ENCODE measurements at places on chromosomes 6 and 20.
A peak's percentile ranks its signal among the peaks of the same experiment; 100 is the strongest.

GRCh38 chr6:149750136-149750609, 632 bp downstream of the PCMT1 start:
- DNase-seq: peak; percentile 33

- DNase-seq: no peak
Observed at GRCh38 chr6:75196081-75196687, 9.7 kb downstream of the COL12A1 start.

- no peak for DNase-seq
Observed at GRCh38 chr20:9744551-9744950, 94.3 kb downstream of the PAK5 start.

GRCh38 chr20:32333988-32334885, 23.9 kb upstream of the ASXL1 start:
- DNase-seq: no peak

- no peak for DNase-seq
Observed at GRCh38 chr6:158996856-158997255, 3.1 kb downstream of the RSPH3 start.

- DNase-seq: no peak
Observed at GRCh38 chr6:133502441-133503335, 261.5 kb downstream of the EYA4 start.

- no peak for DNase-seq
Observed at GRCh38 chr20:22472447-22473100, 111.8 kb downstream of the FOXA2 start.

DNA sequence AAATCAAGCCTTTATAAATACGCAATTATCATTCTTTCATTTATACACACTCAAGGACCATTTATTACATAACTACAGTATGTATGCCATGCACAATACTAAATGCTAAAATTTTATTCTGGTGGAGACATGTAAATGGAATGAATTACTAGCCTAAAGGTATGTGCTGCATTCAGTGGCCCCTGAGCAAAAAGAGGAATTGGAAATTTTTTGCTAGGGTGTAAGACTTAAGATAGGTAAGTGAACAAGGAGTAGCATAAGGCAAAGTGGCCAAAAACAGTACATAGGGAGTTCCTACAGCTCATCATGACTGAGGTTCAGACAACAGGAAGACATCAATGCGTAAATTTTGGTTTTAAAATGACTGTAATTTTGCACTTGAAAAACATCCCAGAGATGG, 2.3 kb upstream of the MTFR2 start:
- DNase-seq: no peak

DNA sequence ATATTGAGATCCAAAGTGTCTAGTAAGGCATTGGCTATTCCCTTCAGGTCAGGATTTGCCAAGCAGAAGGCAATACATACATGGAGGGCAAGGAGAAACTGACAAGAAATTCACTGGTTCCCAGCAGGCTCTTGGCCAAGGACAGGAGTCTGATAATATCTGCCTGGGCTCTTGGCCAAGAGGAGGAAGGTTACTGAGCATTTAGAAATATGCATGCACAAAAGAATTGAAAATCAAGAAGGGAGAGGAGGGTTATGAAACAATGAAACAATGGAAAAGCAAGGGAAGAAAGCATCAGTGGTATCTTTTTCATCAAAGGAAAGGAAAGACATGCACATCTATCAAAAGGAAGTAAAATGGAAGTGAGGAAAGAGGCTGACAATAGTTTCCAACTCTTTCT, 42.4 kb downstream of the ARHGAP18 start:
- DNase-seq: no peak

DNA sequence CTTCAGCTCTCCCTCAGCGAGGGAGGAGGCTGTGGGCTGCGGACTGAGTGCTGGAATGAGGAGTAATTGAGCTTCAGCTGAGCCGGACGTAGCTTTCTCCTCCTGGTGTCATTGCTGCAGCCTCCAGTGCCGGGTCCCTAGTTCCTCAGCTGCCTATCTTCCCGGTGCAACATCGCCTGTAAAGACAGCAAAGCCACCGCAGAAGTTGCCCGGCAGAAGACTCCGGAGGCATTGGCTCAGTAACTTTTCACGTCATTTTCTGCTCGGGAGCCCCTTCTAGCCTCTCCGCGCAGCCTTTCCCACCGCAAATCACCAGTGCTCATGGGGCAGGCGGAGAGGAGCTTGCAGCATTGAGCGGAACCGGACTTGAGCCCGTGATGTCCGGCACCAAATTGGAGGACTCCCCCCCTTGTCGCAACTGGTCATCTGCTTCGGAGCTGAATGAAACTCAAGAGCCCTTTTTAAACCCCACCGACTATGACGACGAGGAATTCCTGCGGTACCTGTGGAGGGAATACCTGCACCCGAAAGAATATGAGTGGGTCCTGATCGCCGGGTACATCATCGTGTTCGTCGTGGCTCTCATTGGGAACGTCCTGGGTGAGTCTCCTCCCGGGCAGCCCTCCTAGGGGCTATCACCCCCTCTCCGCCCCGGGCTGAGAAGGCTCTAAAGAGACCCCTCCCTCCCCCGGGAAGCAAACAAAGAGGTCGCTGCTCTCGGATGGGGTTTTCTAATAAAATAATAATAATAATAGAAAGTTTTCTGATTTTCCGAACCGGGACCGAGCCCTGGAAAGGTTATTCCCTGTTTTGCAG, at the start of gene HCRTR2:
Gene HCRTR2 (plus strand): TSS at position 305 of the 816 bp plus-strand sequence. CDS start 73 bp downstream, at position 378.
- no peak for DNase-seq

DNA sequence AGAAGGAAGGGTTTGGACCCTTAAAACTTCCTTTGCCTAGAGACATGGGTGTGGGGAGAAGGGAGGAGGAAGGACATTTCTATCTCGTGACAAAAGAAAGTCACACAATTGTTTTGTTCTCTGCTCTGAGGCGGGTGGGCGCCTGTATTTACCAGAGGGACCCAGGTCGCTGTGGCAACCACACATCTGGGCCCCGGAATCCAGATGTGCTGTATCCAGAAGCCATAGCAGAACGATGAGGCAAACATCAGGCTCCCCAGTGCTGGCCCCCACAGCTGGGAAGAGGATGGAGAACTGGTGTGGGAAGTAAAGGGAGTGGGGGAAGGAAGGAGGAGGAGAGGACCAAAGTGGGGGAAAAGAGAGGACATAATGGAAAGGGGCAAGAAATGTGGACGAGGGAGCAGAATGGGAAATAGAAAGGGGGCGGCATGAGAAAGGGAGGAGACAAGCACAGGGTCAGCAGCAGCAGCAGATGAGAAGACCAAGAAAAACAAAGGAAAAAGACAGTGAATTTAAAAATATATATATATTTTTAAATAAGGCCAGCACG, 3.4 kb upstream of the TNXB start:
- DNase-seq: no peak

DNA sequence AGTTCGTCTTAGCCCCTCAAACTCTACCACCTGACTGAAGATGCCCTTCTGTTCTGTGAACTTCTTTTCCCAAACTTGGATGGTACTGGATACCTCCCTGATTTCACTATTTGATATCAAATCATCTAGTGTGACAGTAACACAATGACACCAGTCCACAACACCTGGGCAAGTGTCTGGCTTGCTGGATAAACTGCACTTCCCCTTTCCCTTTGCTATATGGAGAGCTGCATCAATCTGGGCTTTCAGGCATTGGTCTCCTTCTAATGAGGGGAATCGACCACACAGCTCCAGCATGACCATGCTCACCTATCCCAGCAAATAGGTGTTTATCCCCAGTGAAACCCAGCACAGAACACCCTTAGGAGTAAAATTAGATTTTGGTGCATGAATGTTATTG, 3.1 kb downstream of the F13A1 start:
- no peak for DNase-seq

DNA sequence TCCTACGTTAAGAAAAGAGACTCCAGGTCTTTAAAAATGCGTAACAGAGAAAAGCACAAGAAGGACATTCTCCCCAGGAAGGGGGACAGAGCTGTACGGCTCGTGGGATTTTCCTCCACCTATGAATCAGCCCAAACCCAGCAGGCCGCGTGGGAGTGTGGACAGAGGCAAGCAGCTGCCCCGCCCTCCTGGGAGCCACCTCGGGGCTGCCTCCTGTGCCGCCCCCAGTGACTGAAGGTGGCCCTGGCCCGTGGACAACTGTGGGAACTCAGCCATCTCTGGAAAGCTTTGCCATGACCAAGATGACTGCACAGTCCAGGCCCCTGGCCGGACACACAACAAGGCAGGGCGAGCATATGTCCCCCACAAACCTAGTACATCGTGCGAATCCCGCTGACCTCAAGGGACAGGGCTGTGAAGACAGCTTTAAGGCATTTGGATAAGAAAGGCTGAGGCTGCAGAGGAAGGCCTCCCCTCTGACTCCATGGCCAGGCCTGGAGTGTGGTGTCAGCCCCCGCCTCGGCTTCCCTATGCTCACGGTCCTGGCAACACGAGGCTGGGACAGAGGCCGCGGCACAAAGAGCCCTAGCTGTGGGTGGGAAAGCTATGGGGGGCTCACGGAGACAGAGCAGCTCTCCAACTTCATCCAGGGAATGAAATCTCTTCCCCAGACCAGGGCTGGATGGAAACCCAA, 26.9 kb downstream of the PXDC1 start:
- no peak for DNase-seq

DNA sequence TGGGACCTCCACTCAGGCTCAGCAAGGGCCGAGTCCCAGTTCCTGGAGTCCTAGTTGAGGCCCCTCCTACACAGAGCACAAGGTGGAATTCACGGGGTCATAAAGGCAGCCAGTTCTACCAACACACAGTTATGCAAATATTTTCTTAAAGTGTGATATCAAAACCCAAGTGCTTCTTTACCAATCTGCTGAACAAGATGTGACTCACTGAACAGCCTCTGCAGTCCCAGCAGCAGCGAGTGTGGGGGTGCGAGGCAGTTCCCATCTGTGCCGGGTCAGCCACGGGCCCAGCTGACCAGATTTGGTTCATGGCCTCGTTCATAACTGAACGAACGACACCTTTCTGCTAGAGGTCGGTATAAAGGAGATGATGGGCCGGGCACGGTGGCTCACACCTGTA, 4.5 kb upstream of the TCEA2 start:
- DNase-seq: no peak

GRCh38 chr20:1280195-1281102, 14.4 kb downstream of the SNPH start:
- no peak for DNase-seq

DNA sequence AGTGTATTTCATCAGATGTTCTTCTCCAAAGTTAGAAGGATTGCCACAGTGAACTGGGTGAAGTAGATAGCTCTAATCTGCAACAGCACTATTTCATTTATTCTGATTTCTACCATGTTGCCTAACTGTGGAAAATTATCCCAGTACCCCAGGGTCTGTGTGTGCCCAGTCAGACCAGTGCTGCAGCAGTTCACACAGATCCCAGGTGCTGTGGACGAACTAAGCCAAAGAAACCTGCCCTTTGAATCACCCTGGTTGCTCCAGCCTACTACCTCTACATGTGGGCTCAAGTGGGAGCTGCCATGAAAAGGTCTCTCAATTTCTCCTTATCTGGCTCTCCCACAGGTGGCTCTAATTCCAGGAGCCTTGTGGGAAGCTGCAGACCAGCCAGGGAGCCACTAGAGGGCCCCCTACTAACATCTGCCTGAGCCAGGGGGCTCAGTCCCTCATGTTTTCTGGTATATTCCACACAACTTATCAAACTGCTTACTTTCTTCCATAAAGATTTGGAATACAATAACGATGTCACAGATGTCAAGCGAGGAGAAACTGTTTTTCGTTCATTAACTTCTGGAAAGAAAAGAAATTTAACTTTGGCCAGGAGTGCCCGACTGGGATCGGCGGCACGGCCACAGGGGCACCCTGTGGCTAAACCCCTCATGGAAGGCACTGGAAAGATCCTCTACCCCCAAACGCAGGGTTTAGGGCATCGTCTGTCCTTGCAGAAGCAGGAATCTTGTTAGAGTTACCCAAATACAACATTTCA, 31.6 kb upstream of the LY86 start:
- peak; percentile 46 for DNase-seq

GRCh38 chr6:100617633-100618350, 153.1 kb upstream of the SIM1 start:
- no peak for DNase-seq

DNA sequence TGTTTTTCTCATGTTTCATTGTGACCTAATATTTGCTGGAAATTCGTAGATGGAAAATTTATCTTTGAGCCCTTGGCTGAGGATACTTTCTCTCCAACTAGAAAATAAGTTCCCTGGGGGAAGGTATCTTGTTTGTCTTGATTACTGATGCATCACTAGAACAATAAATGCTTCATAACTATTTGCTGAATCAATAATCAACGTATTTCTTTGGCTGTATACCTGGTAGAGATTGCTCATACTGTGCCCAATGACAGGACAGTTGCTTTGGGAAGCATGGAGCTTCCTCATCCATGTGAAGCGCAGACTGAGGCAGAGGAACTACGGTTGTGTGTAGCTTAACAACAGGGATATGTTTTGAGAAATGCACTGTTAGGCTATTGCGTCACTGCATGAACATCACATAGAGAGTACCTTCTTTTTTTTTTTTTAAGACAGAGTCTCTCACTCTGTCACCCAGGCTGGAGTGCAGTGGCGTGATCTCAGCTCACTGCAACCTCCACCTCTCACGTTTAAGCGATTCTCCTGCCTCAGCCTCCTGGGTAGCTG, 34.2 kb upstream of the RPN2 start:
- no peak for DNase-seq

GRCh38 chr20:32891926-32892660, 33.4 kb downstream of the EFCAB8 start:
- DNase-seq: no peak

DNA sequence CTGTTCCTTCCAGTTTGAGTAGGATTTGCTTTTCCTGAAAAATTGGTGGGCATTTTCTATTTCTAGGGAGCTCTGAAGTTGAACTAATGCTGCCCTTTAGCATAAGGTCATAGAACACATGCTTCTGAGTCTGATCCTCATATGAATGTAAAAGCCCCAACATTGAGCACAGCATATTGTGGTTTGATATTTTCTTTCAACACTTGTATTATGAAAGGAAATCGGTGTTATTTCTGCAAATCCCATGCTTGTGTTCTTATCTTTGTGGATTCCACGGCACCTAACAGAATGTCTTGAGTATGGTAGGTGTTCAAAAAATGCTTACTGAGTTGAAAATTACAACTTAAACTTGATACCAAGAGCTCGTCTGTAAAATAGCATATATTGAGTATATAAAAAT, 85.8 kb downstream of the TRMT11 start:
- DNase-seq: no peak

DNA sequence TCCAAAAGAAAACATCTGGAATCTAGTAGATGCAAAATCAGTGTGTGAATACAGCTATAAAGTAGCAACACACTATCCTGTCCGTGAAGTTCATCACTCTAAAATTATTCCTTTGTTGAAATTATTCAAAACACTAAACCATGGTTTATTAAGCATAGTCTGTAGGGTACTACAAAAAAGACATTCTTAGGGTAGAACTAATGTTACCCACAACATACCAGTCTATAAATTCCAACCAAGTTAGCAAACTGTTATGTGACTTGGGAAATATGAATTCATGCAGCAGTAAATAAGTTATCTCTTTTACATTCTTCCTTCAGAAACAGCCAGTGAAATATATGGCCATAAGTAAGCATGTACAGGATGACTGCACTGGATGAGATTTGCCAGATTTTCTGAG, 580.3 kb upstream of the ADGRB3 start:
- DNase-seq: no peak
